ENCODE measurements at places on chromosomes 7 and 10.
A peak's percentile ranks its signal among the peaks of the same experiment; 100 is the strongest.

DNA sequence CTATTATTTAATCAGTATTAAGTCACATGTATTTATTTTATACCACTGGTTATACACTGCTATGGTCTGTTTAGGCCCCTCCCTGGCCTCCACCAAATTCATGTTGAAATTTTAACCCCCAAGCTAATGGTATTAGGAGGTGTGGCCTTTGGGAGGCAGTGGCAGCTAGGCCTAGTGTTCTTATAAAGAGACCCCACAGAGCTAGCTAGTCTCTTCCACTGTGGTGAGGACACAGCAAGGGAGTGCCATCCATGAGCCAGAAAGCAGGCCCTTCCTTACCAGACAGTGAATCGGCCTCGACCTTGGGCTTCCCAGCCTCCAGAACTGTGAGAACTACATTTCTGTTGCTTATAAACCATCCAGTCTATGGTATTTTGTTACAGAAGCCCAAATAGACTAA, 28.7 kb downstream of the RBM48 start:
- DNase-seq: no peak

GRCh38 chr10:105023211-105024111, 382.4 kb downstream of the SORCS3 start:
- no peak for DNase-seq

DNA sequence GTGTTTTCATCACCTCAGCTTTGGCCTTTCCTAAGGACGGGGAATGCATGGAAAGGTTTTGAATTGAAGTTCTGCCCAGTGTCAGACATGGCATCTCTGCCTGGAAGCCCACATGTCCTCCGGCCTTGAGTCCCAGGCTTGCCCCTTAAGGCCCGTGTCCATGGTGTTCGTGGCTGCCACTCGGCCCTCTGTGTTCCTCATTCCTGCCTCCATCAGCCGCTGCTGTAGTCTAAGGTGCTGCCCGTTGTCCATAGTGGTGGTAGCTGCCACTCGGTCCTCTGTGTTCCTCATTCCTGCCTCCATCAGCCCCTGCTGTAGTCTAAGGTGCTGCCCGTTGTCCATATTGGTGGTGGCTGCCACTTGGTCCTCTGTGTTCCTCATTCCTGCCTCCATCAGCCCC, 180.7 kb upstream of the SHH start:
- no peak for DNase-seq

DNA sequence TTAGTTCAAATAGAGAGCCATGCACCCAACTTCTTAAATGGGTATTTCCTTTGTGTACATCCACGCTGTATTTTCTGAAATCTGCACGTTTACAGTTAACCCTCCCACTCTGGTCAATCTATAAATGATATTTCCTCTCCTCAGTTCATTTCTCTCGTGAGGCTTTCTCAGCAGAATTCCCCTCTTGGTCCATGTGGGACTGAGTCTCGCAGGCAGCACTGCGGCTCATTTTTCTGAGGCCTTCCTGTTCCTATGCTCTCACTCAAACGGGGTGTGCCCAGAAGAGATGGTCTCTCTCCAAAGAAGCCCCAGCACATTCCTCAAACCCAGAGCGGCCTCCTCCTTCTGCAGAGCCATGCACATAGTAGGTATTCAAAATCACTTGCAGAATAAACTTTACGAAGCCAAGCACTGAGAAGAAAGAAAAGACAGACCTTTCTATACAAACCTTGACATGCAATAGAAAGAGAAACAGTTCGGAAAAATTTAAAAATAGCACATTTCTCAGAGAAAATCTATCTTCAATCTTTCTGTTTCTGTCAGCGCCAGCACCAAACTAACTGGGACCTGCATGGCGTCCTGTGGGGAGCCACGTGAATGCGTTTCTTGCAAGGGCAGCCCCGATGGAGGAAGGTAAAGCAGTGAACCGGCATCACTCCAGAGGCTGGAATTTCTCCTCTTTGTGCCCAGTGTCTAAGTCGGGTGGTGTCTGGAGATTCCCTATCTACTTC, 77.1 kb downstream of the HIPK2 start:
- DNase-seq: no peak

DNA sequence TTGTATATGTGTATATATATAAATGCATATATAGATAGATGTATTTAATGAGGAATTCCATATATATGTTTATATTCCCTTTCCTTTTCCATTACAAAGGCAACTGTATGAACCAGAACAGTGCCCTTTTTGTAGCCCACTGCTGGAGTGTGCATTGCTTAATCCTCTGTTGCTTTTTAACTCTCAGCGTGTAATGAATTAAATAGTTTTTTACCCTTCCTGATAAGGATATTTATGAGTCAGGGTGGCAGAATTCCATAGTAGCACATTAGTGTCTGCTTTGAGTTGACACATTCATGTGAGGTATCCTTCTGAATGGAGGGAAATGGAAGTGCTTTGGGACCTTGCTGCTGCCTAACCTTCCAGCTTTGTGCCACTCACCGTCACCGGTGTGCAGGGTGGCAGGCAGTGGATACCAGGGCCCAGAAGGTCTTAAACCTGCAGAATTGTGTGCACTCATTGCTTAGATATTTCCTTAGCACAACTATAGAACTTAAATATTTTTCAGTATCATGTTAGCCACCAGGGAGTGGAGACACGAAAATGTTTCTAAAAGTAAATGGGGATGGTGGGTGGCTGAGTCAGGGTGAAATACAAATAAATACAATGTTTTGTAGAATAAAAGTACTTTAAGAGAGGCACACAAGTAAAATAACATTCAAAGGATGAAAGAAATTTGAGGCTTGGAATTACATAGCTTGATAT, 117.9 kb downstream of the SND1 start:
- no peak for DNase-seq

GRCh38 chr7:102942181-102942866, 29.5 kb downstream of the LRRC17 start:
- no peak for DNase-seq

DNA sequence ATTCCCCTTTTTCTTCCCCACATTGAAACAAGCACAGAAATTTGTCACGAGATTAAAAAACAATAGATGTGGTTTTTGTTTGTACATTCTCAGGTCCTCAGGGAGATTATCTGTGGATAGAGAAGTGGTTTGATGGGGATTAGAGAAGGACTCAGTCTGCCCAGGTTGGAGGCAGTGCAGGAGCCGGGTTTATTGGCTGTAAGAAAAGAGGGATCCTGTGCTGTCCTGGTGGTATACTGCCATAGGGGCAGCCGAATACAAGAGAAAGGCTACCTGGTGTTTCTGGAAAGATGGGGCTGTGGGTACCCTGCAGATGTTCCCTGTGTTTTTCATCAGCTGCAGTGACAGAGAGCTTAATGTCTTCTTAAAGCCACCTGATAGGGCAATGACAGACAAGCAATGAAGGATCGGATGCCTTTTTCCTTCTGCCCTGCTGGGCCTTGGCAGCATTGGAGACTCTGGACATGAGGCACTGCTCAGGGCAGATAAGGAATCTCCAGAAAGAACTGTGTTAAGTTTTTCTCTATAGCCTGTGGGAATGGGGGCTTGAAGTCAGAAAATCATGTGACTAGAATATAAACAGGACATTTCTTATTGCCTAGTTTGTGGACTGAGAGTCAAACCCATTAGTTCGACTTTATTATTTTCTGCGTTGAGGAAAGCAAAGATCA, 18.1 kb upstream of the GPR141 start:
- peak; percentile 59 for DNase-seq

GRCh38 chr7:121352323-121352722, 23.5 kb downstream of the WNT16 start:
- no peak for DNase-seq

GRCh38 chr7:74665296-74665938, 7.9 kb downstream of the GTF2I start:
- DNase-seq: no peak

DNA sequence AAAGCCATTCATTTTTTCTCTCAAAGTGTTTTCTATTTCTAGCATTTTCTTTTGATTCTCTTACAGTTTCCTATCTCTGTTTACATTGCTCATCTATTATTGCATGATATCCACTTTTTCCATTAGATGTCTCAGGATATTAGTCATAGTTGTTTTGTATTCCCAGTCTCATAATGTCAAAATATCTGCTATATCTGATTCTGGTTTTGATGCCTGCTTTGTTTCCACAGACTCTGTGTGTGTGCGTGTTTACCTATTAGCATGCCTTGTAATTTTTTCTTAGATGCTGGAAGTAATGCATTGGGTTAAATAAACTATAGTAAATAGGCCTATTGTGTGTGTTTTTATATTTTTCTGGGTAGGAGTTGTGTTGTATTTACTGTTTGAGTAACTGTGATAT, 1126.3 kb downstream of the SORCS1 start:
- no peak for DNase-seq

DNA sequence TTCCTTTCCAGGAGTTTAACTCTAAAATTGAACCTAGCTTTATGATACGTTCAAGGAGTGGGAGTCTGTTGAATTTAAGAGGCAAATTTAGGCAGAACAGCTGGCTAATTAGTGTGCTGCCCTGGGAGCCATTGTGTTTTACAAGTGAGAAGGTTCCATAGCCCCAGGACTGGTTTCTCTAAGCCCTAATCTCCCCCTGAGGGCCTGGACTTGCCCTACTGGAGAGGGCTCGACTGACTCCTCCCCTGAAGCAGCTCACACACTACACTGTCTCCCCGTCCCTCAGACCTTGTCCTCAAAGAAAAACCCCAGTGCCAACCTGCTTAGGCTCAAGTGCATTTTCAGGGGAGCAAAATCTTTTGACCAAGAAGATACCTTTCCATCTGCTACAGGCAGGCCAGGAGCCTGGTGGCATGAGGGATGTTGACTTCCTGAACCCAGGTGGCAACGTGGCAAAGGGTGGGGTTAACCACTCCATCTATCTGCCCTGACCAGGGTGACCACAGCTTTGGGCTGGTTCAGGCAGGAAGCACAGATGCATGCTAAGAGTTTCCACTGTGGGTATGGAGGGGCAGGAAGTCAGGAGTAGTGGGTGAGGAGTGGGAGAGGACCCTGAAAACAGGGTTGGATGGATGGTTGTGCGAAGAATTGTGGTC, 68.9 kb upstream of the CARD11 start:
- DNase-seq: no peak

DNA sequence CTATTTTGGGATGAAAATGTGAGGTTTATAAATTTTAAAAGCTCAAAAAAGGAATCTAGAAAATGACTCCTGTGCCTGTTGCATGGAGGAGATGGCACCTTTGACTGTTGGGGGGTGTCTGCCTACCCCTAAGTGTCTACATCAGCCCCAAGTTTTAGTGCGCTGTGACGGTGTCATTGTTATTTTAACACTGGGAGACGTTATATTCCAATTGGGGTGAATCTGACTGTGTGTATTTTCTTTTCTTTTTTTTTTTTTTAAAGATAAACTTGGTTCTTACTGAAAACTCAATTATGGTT, 517 bp downstream of the SRGN start:
- DNase-seq: no peak

DNA sequence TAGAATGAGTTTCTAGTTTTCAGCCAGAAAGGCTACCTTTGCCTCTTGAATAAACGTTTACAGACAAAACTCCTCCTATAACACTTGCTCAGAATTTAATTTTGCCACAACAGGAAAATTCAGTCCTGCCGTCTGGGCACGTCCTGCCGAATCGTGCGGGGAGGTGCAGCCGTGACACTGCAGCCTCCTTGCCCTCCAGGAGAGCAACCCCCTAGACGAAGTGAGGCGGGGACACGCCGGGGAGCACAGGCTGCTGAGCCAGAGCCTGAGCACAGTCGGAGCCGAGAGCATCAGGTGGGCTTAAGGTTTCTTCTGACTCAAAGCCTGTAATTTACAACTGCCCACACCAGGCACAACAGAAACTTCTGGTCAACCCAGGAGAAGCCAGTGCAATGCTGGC, 102.3 kb downstream of the DYNC2I1 start:
- no peak for DNase-seq

DNA sequence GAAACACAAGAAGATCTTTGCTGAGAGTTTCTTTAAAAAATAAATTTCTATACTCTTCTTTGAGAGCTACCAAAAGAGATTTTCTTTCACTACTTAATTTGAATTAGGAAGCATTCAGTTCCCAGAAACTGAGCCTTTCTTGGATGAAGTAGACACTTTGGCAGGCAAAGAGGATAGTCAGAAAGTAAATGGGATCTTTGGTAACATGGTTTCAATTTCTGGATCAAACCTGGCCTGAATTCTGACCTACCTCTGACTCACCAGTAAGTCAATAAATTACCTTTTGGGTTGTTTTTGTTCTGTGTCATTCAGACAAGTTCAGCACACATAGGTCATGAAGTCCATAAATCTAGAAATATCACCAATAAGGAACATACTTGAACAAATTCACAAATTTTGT, 26.8 kb upstream of the CABCOCO1 start:
- DNase-seq: no peak

DNA sequence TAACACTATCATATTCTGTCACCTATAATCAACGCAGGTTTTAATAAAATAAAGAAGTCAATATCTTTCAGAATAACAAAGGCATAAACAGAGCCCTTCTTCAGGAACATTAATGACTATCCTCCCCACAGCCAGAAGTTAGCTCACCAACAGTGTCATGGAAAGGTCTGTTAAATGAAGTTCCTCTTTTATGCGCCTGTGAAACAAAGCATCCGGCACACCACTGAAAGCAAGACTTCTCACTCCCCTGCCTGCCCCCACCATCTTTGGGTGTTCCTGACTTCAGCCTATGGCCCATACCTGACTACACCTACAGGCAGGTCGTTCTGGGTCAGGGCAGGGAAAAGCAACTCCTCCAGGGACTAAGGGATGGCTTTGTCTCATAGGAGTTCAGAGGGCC, 205.4 kb downstream of the FANK1 start:
- peak; percentile 62 for DNase-seq

DNA sequence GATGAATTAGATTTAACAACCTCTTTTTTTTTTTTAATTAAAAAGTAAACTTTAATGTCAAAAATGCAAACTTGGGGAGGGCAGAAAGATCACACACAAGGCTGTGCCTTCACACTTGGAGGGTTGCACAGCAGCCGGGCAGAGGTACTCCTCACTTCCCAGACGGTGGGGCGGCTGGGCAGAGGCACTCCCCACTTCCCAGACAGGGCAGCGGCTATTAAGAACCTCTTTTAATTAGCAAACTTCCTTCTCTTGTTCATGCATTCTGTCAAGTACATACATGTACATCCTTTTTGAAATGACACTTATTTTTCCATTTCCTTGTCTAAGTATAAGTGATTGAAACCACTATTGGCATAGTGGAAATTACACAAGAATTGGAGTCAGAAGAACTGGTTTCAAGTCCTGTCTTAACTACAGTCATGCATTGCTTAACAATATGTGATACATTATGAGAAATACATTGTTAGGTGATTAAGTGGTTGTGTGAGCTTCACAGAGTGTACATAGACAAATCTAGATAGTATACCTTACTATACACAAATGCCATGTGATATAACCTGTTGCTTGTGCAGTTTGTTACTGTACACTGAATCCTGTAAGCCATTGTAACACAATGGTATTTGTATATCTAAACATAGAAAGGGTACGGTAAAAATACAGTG, 26.5 kb downstream of the BTRC start:
- DNase-seq: no peak

Data from NB4 (cell line).